ENCODE measurements at places on chromosomes 6 and 20.

DNA sequence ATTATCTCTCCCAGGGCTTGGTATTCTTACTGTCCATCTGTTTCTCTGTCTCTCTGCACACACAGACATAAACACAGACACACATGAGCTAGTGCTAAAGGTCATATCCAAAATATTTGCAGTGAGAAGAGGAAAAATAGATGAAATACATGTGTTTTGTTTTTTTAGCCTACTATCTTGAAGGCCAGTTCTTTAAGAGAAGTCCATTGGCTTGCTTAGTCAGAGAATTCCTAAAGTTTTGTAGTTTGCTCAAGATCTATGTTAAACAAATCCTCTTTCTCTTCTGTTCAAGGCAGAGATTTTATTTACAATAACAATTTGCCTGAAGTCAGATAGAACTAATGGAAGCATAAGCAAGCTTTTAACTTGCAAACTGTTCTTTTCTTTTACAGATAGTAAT, 120.0 kb upstream of the AKIRIN2 start:
- no peak for DNase-seq

DNA sequence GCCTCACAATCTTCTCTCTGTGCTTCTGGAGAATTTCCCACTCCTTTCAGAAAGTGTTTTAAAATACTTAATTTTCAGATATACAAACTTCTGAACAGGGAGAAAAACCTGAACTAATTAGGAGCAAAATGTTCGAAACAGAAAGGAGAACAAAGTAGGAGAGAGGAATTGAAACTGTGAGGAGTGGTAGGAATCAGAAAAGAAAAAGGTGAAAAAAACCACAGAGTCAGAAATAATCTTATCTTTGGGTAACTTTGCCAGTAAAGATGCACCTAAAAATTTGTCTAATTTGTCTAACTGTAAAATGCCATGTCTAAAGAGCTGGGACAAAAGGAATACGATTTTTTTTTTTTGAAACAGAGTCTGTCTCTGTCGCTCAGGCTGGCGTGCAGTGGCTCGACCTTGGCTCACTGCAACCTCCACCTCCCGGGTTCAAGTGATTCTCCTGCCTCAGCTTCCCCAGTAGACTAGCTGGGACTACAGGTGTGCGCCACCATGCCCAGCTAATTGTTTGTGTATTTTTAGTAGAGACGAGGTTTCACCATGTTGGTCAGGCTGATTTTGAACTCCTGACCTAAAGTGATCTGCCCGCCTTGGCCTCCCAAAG, 4.7 kb upstream of the RIPOR2 start:
- DNase-seq: no peak

GRCh38 chr20:24781418-24781980, 167.6 kb upstream of the CST7 start:
- no peak for DNase-seq

GRCh38 chr20:10642856-10643559, 30.8 kb downstream of the JAG1 start:
- no peak for DNase-seq

DNA sequence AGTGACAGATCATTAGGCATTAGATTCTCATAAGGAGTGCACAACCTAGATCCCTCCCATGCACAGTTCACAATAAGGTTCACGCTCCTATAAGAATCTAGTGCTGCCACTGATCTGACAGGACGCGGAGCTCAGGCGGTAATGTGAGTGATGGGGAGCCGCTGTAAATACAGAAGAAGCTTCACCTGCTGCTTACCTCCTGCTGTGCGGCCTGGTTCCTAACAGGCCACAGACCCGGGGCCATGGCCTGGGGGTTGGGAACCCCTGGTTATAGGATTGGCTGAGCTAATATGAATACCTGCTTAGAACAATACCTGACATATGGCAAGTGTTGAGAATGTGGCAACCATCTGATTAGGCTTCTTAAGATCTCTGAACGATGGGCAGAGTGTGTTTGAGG, 2.4 kb downstream of the PNPLA1 start:
- no peak for DNase-seq

GRCh38 chr6:163248051-163248450, 166.5 kb upstream of the QKI start:
- no peak for DNase-seq

DNA sequence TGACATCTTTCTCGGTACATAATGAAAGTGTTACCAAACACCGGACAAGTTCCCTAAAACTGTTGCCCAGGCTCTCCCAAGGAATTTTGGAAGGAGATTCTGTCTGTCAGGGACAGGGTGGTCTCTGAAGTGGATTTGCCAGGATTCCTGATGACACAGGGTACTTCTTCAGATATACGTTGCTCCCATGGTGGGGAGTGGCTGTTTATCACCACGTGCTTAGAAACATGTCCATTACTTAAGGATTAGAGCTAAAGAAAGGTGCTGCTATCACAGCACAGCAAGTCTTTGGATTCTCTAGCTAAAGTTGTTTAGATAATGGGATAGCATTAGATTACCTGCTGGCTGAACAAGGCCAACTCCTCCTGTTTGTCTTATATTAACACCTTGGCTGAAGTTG, 6.3 kb downstream of the SPINT3 start:
- no peak for DNase-seq

DNA sequence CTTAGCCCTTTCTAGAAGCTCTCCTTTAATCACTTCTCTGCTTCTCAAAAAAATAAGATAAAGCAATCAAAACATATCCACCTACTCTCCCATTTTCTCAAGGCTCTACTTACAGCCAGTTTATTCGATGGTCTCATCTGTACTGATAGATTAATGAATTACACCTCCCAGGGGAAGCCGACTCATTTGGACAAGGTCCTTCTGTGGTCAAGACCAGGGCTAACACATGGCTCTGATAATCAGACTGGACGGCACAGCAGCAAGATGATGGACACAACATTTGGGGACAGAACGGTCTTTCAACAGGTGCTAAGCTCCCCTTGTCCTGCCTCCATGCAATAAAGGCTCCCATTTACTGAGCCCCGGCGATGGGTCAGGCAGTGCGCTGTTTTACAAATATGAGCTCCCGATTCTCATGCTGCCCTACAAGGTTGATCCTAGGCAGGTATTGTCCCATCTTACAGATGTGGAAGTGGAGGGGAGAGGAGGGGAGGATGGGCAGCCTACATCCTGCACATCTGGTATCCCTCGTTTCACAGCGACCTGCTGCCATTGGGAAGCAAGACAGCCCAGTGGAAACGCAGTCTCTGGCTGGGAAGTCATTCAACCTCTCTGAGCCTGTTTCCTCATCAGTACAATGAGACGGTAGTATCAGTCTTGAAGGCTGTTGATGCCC, 15.7 kb downstream of the CPNE5 start:
- no peak for DNase-seq

GRCh38 chr6:26411751-26412150, 9.7 kb downstream of the BTN3A1 start:
- no peak for DNase-seq

DNA sequence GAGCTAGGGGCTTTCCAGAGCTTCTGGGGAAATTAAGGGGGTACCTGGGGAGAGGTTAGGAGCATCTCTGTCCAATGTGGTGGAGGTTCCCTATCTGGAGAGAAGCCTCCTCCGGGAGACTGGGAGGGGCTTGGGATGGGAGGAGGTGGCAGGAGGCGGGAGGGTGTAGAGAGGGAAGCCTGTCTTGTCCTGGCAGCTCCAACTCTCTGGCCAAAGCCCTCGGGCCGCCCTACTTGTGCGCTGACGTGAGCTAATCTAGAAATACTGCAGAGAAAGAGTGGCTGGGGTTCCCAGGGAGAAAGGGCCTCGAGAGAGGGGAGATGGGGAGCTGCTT, 1.6 kb upstream of the SLC32A1 start:
- no peak for DNase-seq

GRCh38 chr20:48080583-48080982, 295.3 kb upstream of the SULF2 start:
- DNase-seq: no peak

DNA sequence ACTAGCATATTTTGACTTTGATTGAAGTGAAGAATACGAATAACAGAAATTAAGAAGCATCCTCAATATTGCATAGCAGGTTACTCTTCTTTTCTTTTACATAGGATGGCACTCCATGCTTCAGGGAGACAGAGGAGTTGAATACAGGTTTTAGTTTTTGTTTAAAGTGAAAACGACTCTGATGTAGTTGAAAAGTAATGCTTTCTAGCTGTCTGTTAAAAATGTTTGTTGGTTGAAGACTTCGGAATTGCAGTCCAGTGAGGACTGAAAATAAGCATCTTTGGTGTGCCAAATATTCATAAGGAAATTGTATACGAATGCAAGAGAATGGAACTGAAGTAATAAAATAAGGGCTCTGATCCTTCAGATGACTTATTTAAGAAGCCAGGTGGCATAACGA, 618 bp upstream of the SLC16A10 start:
- DNase-seq: no peak

- no peak for DNase-seq
These were observed 137.3 kb downstream of the TMEM200A start for GRCh38 chr6:130503146-130503545.

DNA sequence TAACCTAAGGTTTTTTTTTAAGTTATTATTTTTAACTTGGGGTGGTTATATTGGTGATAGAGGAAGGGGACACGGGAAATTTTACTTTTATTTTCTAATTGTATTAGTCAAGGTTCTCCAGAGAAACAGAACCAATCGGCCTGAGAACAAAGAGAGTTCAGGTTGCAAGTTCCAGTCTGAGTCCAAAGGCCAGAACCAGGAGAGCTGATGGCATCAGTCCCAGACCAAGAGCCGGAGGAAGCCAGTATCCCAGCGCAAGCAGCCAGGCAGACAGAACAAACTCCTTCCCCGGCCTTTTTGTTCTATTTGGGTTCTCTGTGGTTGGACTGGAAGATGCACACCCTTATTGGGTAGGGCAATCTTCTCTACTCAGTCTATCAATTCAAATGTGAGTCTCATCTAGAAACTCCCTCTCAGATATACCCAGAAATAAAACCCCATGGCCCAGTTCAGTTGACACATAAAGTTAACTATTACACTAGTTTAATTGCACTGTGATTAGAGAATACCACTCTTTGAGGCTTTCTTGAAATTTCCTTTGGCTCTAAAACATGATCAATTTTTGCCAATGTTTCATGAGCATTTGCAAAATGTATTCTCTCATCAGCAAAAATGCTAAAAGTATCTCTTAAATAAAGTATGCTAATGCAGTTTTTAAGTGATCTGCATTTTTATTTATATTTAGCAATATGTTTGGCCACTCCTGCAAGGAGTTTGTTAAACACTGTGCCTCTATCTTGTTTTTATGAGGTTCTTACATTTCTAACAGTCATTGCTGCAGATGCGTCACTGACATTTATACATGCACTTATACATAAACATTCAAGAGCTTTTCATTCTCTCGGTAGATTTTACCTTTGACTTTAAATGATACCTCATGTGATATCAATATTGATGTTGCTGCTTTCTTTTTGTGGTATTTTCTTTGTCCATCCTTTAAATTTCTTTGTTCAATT, 103.2 kb upstream of the SSTR4 start:
- DNase-seq: no peak

- no peak for DNase-seq
These were observed 2.2 kb downstream of the HSPA1B start for GRCh38 chr6:31829633-31830283.

DNA sequence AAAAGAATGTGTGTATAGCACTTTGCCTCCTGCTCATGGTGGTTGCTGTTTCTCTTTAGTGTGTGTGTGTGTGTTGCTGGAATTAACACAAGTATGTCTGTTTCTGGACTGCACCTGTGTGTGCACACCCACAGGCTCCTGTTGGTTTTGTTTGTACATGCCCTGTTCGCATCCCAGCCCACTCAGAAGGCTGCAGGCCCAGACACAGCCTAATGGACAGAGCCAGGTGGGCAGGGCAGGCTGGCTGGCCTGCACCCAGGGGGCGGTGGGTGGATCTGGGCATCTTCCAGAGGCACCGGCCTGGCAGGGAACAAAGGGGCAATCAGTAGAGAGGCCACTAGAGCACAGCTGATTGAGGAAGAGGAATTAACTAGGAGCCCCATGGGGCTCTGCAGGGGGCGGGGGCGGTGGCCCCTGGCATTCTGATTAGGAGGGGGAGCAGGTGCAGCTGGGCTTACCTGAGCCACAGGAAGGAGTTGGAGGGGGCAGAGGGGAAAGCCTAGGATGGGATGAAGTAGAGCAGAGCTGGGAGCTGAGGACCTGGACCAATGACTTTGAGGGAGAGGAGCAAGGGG, 21.9 kb downstream of the CD40 start:
- DNase-seq: no peak

DNA sequence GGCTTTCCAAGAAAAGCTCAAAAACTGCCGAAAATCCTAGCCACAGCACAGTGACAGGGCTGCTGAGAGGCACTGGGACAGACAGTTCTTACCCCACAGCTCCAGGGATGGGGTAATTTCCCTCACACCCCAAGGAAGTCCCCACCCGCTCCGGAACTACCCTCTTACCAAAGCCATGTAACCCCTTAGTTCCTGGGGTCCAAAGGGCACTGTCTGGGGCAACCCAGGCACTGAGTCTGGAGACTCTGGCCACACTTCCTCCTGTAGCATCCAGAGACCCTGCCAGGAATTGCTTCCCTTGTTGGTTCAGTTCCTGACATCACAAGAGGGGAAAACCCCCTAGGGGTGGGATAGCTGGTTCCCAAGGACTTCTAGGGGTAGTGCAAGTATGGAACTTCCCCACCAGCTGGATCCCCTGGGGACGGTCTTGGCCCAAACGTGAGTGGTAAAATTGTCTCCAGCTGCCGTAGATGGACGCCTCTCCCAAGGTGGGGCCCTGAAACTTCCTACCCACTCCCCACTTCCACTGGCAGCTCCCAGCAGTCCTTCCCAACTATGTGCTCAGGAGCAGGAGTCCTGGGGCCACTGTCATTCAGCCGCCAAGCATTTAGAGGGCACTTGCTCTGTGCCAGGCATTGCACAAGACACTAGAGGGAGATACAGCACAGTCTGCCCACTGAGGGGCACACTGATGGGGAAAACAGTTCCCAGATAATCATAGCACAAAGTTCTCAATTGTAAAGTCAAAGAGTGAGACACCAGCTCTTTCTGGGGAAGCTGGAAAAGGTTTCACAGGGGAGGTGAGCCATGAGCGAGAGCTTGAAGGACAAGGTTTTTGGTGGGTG, 17.2 kb upstream of the HCK start:
- no peak for DNase-seq

DNA sequence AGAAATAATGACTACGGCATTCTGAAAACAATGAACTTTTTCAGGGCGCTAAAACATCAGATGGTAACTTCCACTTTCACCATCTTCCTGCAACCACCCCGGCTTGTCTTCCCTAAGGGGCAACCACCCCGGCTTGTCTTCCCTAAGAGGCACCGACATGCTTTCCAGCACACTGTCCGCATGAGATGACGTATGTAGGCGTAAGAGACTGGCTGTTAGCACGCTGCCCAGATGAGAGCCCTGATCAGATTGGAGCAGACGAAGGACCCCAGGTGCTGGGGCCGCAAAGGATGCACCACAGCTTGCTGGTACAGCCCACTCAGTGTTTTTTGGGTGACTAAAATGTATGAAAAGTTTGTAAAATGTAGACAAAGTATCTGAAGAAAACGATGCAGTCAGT, 29.3 kb downstream of the ASCC3 start:
- DNase-seq: no peak

GRCh38 chr6:7170117-7170732, 62.5 kb downstream of the RREB1 start:
- no peak for DNase-seq

DNA sequence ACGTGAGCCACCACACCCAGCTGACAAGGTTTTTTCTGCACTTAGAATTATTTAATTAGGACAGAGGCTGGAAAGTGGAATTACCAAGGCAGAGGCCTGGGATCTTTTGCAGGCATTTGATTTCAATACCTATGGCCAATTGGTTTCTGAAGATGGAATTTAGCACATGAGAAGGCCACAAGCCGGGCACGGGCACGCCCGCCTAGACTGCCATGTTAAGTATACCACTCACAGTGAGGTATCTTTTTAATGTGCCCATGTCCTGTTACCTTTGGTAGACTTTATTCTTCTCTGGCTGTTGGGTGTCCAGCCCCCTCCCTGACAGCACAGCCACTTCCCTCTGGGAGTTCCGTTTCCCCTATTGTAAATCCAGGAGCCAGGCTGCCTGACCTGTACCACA, 18.0 kb upstream of the TAF8 start:
- DNase-seq: no peak
